Glomerular endothelial cell (primary cell): ENCODE measurements at places on chromosomes 11 and 22. TPM values are rescaled to one million over a fixed set of nuclear protein-coding genes. Genes with fewer than 3 reads are reported as not detected.

DNA sequence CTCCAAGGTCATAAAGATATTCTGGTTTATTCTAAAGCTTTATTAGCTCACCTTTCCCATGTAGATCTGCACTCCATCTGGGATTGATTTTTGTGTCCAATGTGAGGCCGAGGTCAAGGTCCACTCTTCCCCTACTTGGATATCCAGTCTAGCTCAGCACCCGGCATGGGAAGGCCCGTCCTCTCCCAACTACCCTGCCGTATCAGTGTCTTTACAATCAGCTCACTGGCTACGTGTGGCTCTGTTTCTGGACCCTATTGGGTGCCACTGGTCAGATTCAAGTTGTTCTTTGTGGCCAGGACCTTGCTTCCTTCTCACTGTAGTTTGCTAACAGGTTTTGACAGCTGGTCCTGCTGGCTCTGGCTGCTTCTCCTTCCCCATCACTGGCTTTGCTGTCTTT lies 30.9 kb downstream of the KCNQ1OT1 start:
- DNase-seq, result no peak

DNA sequence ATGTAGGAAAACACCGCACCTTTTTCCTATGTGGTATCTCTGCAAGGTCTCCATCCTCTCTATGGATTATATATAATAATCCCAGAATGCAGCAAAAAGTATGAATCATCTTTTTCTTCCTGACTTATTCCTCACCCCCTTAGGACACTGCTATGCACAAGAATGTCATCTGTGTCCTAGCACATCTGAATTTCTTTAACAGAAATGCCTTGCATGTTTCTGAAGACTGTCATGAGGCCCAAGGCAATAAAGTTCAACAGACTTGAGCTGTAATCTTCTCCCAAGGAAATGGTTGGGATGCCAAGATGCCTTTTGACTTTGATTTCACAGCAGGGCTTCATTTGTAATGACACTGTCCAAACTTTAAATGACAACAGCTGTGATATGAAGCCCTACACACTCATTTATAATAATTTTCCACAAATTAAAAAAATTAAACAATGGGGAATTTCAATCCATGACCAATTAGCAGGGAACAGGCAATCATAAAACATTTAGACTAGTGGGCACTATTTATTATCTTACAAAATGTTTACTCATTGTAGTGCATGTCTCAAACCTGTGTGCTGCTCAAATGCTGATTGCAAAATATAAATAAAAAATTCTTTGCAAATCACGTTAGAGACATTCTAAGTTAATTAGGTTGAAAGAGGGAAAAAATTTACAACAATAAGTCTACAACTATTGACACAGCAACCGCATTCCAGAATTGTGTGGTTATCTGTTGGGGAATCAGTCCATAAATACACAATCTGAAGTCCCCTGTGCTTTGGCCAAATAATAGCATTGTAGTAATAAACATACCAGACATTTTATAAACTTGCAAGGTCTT lies 242.3 kb downstream of the SWAP70 start:
- DNase-seq, result peak; percentile 61

DNA sequence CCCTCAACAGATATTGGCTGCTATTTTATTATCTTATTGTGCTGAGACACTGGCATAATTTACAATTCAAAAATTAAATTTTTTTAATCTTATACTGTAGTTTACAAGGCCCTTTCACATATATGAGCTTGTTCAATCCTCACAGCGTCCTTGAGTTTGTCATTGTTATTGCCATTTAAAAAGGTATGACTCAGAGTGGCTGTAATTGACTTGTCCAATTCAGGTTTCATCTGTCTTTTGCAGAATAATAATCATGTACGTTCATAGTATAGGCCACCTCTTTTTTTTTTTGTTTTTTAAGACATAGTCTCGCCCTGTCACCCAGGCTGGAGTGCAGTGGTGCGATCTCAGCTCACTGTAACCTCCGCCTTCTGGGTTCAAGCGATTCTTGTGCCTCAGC lies 11.5 kb downstream of the PTPRJ start:
- no peak for DNase-seq

DNA sequence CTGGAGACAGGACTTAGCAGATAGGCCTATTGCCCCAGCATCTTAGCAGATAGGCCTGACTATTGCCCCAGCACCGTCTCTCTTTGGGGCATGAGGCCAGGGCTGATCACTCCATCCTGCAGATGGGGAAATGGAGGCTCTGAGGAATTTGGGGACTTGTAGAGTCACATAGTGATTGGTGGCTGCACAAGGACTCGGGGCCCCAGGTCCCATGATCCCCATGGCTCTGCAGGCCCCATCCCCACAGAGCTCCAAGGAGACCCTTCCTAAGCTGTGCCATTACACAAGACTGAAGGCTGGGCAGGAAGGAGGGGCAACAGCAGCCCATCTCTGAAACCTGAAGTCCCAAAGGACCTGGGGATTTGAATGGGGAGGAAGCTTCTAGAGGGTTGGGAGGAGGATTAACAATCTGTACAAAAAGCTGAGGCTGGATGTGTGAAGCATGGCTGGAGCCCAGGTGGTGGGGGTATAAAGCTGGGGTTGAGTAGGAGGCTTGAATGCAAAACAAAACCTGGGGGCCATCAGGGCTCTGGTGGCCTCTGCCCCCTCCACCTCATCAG lies 1.6 kb downstream of the ARAP1 start:
- no peak for DNase-seq

- DNase-seq, result no peak
Measured at GRCh38 chr11:45654231-45655011, 11.0 kb downstream of the CHST1 start.

GRCh38 chr11:78823588-78823987 lies 248.9 kb upstream of the NARS2 start:
- no peak for DNase-seq

DNA sequence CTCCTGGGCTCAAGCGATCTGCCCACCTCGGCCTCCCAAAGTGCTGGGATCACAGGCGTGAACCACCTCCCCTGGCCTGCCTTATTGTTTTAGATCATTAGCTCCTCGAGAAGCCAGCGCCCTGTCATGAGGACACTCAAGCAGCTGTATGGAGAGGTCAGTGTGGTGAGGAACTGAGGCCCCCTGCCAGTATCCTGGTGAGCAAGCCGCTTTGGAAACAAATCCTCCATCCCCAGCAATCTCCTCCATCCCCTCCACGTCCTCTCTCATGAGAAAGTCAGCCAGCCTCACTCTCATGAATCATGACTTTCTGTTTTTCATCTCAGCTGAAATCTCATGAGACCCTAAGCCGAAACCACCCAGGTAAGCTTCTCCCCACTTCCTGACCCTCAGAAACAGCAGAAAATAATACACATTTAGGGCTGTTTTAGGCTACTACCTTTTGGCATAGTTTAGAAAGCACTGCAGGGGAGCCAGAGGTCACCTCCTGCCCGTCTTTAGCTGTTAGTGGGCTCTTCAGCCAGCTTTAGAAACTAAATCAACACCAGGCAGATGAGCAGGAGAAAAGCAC lies 56.0 kb downstream of the CTTN start:
- DNase-seq, result no peak

- DNase-seq, result no peak
Measured at GRCh38 chr11:124474079-124474478, 28.6 kb upstream of the OR8B8 start.

DNA sequence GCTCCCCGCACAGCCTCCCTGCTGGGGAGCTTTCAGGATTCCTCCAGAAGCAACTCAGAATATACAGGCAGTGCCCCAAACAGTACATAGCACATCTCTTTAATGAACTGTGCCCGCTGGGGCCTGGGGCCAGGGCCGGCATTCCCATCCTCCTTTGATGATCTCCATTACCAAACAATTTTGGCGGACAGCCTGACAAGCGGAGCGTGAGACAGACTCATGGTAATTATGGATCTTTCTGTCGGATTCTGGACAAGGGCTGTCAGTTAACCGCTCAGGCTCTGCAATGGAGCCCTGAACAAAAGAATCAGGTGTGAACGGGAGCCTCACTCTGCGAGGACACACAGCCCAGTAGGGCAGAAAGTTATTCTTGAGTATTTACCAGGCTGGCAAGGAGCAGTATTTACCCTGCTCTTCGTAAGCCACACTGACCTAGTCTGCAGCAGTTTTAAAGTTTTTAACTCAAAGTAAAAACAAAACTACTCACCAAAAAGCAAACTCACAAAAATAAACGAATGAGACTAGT lies 174.0 kb downstream of the TBC1D22A start:
- DNase-seq, result no peak

DNA sequence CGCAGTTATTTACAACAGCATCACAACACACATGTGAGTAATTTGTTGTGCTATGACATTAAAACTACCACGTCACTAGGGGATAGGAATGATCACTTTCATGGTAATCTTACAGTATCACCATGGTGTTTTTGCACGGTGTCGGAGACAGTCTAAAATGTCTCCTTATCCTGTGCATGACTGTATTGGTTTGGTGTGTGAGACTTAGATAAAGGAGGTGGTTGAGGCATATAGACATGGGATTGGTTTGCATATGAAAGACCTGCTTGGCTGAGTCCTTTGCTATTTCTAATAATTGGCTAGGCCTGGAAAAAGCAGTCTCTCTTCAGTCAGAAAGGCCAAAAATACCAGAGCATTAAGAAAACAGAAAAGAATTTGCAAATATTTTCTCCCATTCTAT lies 30.2 kb downstream of the MSANTD4 start:
- DNase-seq, result no peak

GRCh38 chr11:63961608-63962412 lies 12.6 kb upstream of the COX8A start:
- no peak for DNase-seq

DNA sequence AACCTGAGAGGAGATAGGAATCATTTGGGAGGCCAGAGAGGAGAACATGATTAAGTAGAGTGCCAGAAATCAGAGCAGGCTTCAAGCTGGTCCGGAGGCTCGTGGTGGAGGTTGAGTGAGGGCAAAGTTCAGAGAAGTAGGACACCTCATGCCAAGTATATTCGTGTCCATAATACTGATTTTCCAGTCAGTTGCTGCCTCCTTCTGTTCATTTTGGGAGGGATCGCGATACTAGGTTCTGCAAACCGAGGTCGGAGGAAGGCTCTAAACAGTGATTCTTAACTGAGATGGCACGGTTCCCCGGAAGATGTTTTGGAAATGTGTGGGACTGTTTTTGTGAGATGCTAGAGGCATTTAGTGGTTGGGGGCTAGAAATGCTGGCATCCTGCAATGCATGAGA lies 13.6 kb upstream of the CD3E start:
- DNase-seq, result no peak

DNA sequence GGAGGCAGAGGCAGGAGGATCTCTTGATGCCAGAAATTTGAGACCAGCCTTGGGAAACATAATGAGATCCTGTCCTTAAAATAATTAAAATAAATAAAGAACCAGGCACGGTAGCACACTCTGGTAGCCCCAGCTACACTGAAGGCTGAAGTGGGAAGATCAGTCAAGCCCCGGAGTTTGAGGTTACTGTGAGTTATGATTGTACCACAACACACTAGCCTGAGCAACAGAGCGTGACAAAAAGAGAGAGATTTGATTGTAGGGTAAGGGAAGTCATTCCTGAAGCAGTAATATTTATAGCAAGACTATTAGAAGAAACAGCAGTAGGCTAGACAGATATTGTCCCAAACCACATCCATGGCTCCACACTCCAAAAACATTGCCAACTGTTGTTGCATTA lies 1408.4 kb upstream of the TENM4 start:
- DNase-seq, result no peak

- no peak for DNase-seq
Measured at GRCh38 chr11:124898263-124898680, 607 bp upstream of the ROBO4 start.

GRCh38 chr22:44256556-44257485 lies 55.9 kb downstream of the SHISAL1 start:
- no peak for DNase-seq

DNA sequence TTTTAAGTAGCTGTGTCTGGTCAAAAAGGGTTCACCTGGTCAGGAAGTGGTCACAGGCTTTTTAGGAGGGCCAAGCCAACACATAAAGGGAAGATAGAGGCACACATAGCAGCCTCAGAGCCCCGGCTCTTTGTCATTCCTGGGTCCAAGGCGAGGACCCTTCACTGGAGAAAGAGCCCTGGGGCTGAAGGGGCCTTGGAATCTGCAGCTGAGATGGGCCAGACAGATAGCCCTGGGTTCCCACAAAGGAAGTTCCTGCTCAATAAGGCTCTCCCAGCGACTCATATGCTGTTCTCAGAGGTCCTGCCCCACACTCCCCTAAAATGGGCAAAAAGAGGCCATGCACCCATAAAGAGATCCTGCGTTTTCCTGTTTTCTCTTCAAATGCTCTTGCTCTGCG lies 77.7 kb downstream of the LINC01488 start:
- no peak for DNase-seq

DNA sequence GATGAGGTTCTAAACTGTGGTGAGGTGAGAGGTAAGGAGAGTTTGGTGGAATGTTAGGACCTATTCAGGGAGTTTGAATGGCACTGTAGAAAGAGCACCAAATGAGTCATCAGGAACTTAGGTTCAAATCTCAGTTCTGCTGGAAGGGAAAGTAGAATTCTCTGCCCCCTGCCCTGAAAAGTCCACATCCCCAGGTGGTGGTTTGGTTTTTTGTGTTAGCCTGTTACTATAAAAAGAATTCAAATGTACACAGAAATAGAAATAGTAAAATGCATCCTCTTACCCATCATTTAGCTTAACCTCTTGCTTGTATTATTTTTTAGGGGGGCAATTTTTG lies 20.2 kb downstream of the PPFIBP2 start:
- DNase-seq, result no peak

DNA sequence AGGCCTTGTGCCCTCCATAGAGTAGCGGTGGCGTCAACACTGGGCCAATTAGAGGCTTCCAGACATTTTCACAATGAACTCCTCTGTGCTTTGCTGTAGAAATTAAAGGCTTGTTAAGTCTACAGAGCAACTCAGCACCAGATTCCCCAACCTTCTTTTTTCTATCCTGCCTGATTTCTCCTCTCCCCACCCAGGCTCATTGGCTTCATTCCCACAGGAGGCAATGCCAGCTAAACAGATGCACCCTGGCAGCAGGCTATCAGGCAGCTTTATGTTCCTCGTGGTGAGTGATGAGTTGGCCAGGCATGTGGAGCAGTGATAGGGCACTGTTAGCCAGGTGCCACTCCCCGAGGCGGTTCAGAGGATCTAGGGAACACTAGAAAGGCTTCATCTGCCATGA lies 4.8 kb downstream of the DIXDC1 start:
- DNase-seq, result no peak

GRCh38 chr11:95486466-95486865 lies 255.5 kb upstream of the SESN3 start:
- DNase-seq, result no peak

SH3BP1 gene
- 4.3 and 18.7 TPM in 2 replicates for total RNA-seq

OR52I2 gene
- not detected in 2 replicates for total RNA-seq

MYO18B gene
- total RNA-seq, result 0.12 TPM in 1 of 2 replicates, not detected in the other

DBX1 gene
- total RNA-seq, result not detected in 2 replicates

GVQW3 gene
- total RNA-seq, result 0.53 and 1.3 TPM in 2 replicates

SYCE3 gene
- 1.7 and 2.6 TPM in 2 replicates for total RNA-seq

ART1 gene
- not detected in 2 replicates for total RNA-seq

BCO2 gene
- total RNA-seq, result 1.3 and 1.9 TPM in 2 replicates

CD3E gene
- not detected in 2 replicates for total RNA-seq

C11orf97 gene
- total RNA-seq, result not detected in 2 replicates

APOL1 gene
- total RNA-seq, result 77.0 and 117 TPM in 2 replicates

CCDC73 gene
- total RNA-seq, result not detected in 2 replicates

AIFM3 gene
- 0.18 TPM in 1 of 2 replicates, not detected in the other for total RNA-seq

FAM180B gene
- not detected in 2 replicates for total RNA-seq
